PC-3 (cell line): ENCODE measurements at places on chromosomes 1 and 21. TPM values are rescaled to one million over a fixed set of nuclear protein-coding genes. Genes with fewer than 3 reads are reported as not detected.

GRCh38 chr1:78688697-78689096 is 39.1 kb downstream of the IFI44 start:
- H3K36me3 ChIP-seq, result no peaks in the 10 kb centered on the region
- H3K27ac ChIP-seq, result peak overlapping the region; percentile 55
- H3K4me1 ChIP-seq, result peaks cover 57% of the 10 kb centered on the region
- H3K27me3 ChIP-seq, result no peaks in the 10 kb centered on the region
- no peak overlapping the region for H3K4me3 ChIP-seq

DNA sequence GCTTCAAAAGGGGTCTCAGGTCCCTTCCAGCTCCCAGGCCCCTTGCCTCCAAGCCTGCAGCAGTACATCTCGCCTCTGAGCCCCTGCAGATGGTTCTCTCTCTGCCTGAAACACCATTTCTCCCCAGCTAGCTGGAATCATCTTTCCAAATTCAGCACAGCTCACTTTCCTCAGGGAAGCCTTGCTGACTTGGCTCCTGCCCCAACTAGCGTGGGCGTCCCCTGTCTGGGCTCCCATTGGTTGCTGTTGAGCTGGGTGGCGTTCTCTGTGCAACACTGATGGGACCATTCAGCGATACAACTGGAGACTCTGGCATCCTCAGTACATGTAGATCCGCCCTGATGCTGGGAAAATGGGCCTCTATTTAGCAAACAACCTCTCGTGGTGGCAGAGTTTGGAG is 141.3 kb upstream of the IGSF21 start:
- no peaks in the 10 kb centered on the region for H3K4me1 ChIP-seq
- DNase-seq, result no peak
- no peaks in the 10 kb centered on the region for H3K36me3 ChIP-seq
- H3K27ac ChIP-seq, result no peak overlapping the region

DNA sequence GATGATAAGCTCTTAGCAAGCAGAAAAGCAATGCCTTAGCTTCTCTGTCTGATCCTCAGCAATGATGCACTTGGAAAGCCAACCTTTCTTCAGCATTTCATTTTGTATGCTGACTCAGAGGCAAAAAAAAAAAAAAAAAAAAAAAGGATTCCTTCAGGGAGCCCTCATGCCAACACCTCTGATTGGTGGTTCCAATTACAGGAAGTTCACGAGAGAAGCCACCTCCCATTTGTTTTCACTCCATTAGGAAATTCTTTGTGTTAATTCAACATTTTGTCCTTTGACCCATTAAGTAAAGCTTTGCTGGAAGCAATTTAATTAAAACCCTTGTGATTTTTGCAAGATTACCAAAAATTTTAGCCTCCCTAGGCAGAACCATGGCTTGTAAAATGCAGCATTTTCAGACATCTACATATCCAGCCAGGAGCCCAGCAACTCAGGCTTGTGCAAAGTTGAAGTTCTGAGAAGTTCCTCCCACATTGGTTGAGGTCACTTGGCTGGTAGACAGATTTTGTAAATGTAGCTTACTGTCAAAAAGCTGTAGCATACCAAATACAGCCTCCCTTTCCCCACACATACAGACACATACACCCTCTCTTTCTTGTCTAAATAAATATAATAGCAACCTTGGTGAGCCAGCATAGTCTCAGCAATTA is 27.1 kb upstream of the VTCN1 start:
- peak; percentile 15 for DNase-seq
- no peaks in the 10 kb centered on the region for H3K36me3 ChIP-seq
- no peak overlapping the region for H3K4me3 ChIP-seq
- 0 out of 2 replicates have a peak, but pooled peaks cover 4% of the 10 kb centered on the region for H3K4me1 ChIP-seq

- peaks cover 14% of the 10 kb centered on the region for H3K4me1 ChIP-seq
- DNase-seq, result no peak
- H3K36me3 ChIP-seq, result no peaks in the 10 kb centered on the region
- no peak overlapping the region for H3K27ac ChIP-seq
- H3K4me3 ChIP-seq, result no peak overlapping the region
Measured at GRCh38 chr1:153386500-153386901, 4.4 kb downstream of the S100A8 start.

DNA sequence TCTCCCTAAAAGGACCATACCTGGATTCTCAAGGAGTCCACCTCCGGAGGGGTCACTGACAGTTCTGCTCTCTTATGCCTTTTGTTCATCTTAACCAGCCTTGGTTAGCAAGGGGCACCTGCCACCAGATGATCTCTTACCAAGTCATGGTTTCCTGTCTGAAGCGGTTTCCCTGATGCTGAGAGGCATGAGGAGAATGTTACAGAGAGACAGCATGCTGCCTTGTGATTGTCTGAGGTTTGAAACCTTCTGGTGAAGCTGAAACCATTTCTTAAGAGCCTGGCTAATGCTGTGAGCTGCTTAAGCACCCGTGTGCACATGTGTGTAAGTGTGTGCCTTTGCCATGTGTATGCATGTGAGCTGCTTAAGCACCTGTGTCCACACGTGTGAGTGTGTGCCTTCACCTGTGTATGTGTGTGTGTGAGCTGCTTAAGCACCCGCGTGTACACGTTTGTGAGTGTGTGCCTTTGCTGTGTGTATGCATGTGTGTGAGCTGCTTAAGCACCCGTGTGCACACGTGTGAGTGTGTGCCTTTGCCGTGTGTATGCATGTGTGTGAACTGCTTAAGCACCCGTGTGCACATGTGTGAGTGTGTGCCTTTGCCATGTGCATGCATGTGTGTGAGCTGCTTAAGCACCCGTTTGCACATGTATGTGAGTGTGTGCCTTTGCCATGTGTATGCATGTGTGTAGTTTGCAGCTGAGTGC is 136.4 kb upstream of the COL6A1 start:
- H3K4me1 ChIP-seq, result no peaks in the 10 kb centered on the region
- no peak for DNase-seq
- H3K27me3 ChIP-seq, result no peaks in the 10 kb centered on the region
- no peak overlapping the region for H3K4me3 ChIP-seq
- no peak overlapping the region for H3K27ac ChIP-seq
- peaks cover 4% of the 10 kb centered on the region; the same call in 1 of the 2 replicates for H3K36me3 ChIP-seq

- H3K27ac ChIP-seq, result no peak overlapping the region
- no peaks in the 10 kb centered on the region for H3K36me3 ChIP-seq
- DNase-seq, result no peak
- no peak overlapping the region for H3K4me3 ChIP-seq
- H3K4me1 ChIP-seq, result no peaks in the 10 kb centered on the region
- peaks cover 59% of the 10 kb centered on the region for H3K27me3 ChIP-seq
Measured at GRCh38 chr1:90356991-90357390, 360.1 kb downstream of the BARHL2 start.

DNA sequence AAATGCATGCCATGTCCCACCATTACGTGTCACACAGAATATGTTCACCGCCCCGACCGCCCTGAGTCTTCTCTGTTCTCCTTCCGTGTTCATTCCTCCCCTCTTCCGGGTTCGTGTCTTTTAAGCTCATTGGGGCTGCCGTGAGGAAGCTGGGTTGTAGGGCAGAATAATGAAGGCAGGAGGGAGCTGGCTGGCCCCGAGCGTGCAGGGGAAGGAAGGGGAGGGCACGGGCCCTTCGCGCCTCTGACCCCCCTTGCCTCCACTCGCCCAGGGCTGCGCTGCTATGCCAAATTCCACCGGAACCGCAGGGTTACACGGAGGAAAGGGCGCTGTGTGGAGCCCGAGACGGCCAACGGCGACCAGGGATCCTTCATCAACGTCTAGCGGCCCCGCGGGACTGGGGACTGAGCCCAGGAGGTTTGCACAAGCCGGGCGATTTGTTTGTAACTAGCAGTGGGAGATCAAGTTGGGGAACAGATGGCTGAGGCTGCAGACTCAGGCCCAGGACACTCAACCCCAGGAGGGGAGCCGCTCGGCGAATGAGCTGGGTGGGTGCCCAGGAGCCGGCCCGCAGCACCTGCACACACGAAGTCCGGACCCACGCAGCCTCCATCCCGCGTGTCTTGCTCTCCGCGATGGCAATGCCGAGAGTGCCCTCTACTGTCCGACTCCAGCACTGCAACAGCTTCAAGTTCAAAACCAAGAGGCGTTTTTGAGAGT is 16.5 kb upstream of the AGTRAP start:
- DNase-seq, result peak; percentile 69
- H3K36me3 ChIP-seq, result no peaks in the 10 kb centered on the region
- H3K4me3 ChIP-seq, result peak overlapping the region; percentile 55
- 0 out of 2 replicates have a peak, but pooled peaks cover 3% of the 10 kb centered on the region for H3K27me3 ChIP-seq
- H3K27ac ChIP-seq, result no peak overlapping the region
- H3K4me1 ChIP-seq, result no peaks in the 10 kb centered on the region; the same call in 1 of the 2 replicates

- H3K36me3 ChIP-seq, result no peaks in the 10 kb centered on the region
- no peak for DNase-seq
- no peak overlapping the region for H3K4me3 ChIP-seq
- H3K27ac ChIP-seq, result no peak overlapping the region
Measured at GRCh38 chr1:54483875-54484437, 64.1 kb upstream of the ACOT11 start.

DNA sequence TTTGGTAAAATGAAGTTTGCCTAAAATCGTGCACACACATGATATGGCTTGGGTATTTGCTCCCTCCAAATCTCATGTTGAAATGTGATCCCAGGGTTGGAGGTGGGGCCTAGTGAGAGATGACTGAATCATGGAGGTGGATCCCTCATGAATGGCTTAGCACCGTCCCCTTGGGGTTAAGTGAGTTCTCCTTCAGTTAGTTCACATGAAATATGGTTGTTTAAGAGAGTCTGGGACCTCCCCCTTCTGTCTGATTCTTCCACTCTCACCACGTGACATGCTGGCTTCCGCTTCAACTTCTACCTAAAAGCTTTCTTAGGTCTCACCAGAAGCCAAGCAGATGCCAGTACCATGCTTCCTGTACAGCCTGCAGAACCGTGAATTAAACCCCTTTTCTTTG is 58.4 kb downstream of the SIPA1L2 start:
- no peaks in the 10 kb centered on the region for H3K27me3 ChIP-seq
- H3K27ac ChIP-seq, result no peak overlapping the region
- no peak overlapping the region for H3K4me3 ChIP-seq
- H3K4me1 ChIP-seq, result peaks cover 15% of the 10 kb centered on the region
- no peaks in the 10 kb centered on the region for H3K36me3 ChIP-seq

- H3K4me3 ChIP-seq, result peak overlapping the region; percentile 100
- no peaks in the 10 kb centered on the region for H3K36me3 ChIP-seq
- H3K27ac ChIP-seq, result peak overlapping the region; percentile 16; the same call in 1 of the 2 replicates
- DNase-seq, result peak; percentile 35
- H3K27me3 ChIP-seq, result no peaks in the 10 kb centered on the region
Measured at GRCh38 chr1:58573705-58574591, 3.1 kb downstream of the TACSTD2 start.

- H3K36me3 ChIP-seq, result no peaks in the 10 kb centered on the region
- H3K4me3 ChIP-seq, result no peak overlapping the region
- DNase-seq, result no peak
Measured at GRCh38 chr1:77412820-77413530, 131.2 kb downstream of the AK5 start.

GRCh38 chr21:38384675-38385426 is 113.4 kb downstream of the ERG start:
- H3K4me1 ChIP-seq, result no peaks in the 10 kb centered on the region
- peaks cover 67% of the 10 kb centered on the region for H3K27me3 ChIP-seq
- H3K4me3 ChIP-seq, result no peak overlapping the region
- no peak overlapping the region for H3K27ac ChIP-seq
- no peak for DNase-seq

Gene S100A16
- total RNA-seq, result 1,254 and 1,288 TPM in 2 replicates

- H3K4me1 ChIP-seq, result no peaks in the 10 kb centered on the region
- H3K4me3 ChIP-seq, result no peak overlapping the region
- H3K36me3 ChIP-seq, result no peaks in the 10 kb centered on the region
- no peaks in the 10 kb centered on the region for H3K27me3 ChIP-seq
- peak; percentile 88 for DNase-seq
Measured at GRCh38 chr1:7667625-7668218, 103.4 kb upstream of the VAMP3 start.

DNA sequence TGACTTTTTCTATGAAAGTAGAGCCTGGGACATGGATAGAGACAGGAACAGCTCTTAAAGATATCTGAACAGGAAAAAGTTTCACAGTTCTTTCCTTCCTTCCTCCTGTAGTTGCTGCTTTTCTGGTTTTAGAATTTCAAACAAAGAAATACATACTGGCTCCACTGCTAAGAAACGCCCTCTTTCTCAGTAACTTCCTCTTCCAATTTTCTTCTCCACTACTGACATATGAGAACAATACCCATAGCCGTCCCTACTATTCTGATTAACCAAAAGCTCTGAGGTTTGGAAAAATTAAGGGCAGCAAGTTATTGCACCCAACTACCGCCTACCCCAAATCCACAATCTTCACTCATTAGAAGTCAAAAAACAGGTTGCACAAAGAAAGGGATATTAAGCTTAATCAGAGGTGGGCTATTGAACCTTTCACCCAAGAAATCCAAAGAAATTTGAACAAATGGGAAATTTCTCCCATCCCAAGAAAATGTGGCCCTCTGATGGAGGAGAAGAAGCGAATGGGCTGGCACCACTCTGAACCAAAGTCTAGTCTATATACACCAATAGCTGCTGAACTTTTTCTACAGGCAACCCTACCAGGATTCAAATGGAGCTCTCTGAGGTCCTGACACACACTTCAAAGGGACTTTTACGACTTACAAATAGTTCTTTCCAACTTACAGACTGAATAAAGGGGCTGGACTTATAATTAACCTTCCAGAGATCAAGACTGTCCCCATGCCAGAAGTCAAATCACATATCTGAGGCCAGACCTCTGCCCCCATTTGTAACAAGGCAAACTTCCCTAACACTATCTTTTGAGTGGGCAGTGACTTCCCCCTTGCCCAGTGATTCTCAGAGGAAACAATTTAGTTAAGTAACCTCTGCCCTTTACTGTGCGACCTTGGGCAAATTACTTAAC is 1.7 kb downstream of the WASF2 start:
- peaks cover 6% of the 10 kb centered on the region; the same call in 1 of the 2 replicates for H3K36me3 ChIP-seq
- peaks cover 17% of the 10 kb centered on the region for H3K4me1 ChIP-seq
- no peaks in the 10 kb centered on the region for H3K27me3 ChIP-seq
- peak overlapping the region; percentile 93 for H3K4me3 ChIP-seq

DNA sequence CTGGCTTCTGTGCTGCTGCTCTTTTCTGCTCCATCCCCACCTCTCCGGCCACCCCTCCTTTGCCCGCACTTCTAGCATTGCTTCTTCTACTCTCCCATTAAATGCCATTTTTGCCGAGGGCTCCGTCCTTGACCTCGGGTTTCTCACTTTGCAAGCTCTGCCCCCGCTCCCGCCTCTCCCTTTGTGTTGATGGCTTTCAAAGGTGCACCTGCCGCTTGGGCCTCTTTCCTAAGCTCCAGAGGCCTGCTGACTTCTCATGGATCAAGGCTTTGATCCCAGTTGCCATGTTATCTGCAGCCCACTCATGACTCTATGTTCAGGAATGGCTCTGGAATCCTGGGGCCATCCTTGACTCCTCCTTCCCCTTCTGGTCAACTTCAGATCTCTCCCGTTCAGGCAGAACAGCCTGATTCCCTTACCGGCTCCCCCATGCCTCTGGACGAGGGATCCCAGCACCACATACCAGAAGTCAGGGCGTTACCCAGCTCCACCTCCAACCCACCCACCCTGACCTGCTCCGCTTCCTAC is 54.3 kb downstream of the TLR5 start:
- no peaks in the 10 kb centered on the region for H3K36me3 ChIP-seq
- H3K27me3 ChIP-seq, result 0 out of 2 replicates have a peak, but pooled peaks cover 8% of the 10 kb centered on the region
- no peak for DNase-seq
- no peaks in the 10 kb centered on the region for H3K4me1 ChIP-seq
- H3K27ac ChIP-seq, result no peak overlapping the region

Gene STYXL2
- not detected in 2 replicates for total RNA-seq
